ENCODE measurements at places on chromosomes 5 and 9.

DNA sequence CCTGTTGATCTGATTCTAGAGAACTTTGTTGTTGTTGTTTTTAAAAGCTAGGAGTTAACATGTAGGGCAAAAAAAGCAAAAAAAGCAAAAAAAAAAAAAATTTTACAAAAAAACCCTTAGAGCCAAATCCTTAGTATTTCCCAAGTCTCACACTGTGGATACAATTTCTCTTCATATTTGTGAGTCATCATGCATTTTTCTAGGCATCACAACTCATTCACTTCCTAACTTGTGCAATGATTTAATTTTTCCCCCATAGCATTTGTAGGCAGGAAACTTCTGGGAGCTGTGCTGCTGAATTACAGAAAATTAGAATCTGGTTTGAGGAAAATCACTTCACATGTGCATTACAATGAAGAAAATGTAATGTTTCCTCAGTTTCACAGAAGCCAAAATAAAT lies 91.9 kb downstream of the MARCHF3 start:
- no peak for DNase-seq

GRCh38 chr9:74773886-74774479 lies 113.7 kb downstream of the TRPM6 start:
- DNase-seq = peak; percentile 10

DNA sequence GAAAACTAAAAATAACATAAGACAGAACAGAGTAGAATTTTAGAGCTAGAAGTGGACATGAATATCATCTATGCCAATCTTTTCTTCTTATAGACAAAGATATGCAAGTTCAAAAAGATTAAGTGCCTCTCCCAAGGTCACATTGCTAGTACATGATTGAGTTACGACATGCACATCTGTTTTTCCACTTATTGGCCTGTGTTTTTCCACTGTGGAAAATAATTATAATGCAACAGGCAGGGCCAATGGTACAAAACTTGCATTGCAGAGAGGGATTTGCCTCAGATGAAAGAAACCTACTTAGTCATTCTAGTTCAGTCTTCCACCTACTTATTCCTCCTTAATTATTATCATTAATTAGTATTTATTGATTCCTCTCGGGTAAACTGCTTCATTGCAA lies 407.8 kb upstream of the SGCD start:
- no peak for DNase-seq

DNA sequence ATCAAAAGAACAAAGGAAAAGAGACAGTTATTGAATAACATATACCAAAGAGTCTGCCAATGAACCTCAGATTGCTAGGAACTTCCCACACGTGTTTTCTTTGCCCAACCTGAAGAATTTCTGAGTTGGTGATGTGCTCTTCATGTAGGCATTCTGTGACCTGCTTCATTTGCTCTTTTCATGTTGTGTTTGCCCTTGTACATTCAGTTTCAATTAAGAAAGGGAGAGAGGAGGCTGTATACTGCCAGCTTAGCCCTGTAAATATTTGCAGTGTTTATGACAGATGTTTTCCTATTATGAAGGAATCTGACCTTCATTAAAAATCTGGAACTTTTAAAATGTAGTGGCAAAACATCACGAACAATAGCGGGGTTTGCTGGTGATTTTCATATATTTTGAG lies 168.5 kb downstream of the GAS1 start:
- no peak for DNase-seq

DNA sequence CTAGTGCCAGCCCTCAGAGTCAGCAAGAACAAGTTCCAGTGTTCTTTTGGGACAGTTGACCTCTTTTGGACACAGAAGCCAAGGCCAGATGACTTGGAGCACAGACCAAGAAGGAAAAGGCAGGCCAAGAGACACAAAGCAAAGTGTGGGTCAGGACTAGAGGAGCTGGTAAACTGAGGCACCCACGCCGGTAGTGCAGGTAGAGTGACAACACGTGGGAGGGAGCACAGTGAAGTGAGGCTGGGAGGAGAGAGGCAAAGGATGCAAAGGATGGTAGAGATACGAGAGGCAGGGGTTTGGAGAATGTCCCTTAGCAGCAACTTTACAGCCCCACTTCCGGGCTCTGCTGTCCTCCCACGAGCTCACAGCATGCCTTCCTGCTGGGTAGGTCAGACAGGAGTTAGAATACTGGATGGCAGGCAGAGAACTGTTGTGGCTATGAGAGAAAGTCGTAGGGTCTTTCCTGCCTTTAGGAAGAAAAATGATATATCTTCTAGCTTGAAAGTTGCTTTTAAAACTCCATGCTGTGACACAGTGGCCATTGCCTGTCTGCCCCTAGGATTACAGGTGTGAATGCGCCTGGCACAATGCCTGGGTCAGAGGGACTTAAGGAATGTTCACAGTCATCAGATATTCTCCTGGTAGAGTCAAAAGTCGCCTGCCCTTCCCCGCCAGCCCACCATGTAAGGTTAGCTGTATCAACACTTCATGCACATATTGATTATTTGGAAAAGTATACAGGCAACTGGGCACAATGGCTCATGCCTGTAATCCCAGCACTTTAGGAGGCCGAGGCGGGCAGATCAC lies 97.9 kb downstream of the PDE8B start:
- DNase-seq = no peak

- DNase-seq = no peak
These were observed 219.1 kb downstream of the C9orf50 start for GRCh38 chr9:129401623-129402370.

- peak; percentile 41 for DNase-seq
These were observed 171.4 kb upstream of the SGCD start for GRCh38 chr5:156155598-156155997.

DNA sequence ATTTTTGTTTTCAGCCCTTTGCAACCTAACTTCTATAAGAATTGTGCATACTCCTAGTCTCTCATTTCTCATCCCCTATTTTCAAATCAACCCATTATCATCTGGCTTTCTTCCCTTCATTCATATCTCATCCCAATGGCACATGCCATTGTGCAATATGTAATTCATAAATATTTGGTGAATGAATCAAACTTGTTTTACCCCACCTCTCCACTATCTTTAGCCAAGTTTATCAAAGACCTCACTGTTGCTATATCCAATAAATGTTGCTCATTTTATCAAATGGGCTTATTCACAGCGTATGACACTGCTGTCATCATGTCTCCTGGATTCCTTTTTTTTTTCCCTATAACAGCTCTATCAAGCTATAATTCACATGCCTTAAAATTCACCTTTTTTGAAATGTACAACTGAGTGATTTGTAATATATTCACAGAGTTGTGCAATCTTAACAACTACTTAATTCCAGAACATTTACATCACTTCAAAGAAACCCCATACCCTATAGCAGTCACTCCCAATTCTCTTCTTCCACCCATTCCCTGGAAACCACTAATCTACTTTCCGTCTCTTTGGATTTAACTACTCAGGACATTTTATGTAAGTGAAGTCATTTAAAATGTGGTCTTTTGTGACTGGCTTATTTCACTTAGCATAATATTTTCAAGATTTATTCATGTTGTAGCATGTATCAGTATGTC lies 214.4 kb upstream of the PAPPA start:
- DNase-seq = no peak

DNA sequence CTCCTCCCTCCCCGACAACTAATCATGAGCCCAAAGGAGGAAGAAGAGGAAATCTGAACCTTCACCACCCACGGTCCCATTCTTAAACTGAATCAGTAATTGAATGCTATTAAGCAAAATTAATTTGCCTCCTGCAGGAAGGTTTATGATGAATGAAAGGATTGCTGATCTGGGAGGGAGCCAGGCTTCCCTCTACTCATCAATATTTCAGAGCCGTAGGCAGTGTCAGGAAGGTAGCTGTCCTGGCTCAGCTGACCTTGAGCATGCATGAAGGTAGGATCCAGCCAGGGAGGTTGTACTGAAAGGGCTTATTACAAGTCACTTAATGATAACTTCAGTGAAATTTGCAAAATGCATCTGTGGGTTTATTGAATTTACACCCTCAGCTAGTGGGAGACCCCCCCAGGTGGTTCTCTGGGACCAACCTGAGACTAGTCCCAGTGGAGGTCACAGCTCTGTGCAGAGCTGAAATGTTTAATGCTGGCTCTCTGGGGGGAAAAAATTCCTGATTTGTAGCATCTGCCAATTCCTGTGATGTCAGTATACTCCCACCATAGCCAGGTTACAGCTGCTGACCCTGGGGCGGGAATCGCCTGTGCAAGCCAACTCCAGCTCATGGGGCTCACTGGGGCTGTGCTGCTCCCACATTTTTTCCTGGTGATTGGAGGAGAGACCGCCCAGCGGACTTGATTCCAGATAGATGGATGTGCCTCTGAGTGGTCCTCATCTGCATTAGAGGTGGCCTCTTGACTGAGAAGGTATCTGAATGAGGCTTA lies 47.9 kb upstream of the NCS1 start:
- no peak for DNase-seq

DNA sequence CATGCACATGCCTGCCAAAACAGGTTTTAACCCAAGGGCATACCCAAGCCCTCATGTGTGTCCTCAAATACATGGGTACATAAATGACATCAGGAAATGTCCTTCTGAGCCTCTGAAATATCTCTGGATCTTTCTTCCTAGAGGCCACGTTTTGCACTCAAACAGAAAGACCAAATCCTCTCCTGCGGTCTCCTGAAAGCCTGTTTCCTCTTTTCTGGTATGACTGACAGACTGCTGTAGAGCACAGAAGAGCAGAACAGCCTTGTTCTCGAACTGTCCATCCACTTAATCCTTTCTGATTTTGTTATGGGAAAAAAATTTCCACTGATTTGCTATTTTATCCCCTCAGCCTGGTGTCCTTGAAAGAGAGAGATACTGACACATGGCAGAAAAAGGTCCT lies 107.2 kb downstream of the ASTN2 start:
- no peak for DNase-seq

DNA sequence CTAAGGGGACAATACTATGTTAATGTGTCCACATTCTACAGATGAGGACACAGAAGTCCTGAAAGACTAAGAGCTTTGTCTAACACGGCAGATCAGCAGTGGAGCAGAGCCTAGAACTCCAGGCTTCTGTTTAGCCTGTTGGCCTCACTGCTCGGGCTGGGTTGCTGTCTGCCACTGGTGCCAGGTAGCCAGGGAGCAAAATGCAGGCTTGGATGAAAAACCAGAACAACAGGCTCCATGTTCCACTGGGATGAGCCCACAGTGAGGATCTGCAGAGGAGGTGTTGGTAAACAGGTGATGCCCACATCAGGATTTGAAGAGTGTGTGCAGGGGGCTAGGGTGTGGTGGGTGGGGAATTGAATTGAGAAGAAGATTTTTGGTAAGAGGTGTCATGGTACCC lies 114.0 kb upstream of the TBC1D2 start:
- no peak for DNase-seq

DNA sequence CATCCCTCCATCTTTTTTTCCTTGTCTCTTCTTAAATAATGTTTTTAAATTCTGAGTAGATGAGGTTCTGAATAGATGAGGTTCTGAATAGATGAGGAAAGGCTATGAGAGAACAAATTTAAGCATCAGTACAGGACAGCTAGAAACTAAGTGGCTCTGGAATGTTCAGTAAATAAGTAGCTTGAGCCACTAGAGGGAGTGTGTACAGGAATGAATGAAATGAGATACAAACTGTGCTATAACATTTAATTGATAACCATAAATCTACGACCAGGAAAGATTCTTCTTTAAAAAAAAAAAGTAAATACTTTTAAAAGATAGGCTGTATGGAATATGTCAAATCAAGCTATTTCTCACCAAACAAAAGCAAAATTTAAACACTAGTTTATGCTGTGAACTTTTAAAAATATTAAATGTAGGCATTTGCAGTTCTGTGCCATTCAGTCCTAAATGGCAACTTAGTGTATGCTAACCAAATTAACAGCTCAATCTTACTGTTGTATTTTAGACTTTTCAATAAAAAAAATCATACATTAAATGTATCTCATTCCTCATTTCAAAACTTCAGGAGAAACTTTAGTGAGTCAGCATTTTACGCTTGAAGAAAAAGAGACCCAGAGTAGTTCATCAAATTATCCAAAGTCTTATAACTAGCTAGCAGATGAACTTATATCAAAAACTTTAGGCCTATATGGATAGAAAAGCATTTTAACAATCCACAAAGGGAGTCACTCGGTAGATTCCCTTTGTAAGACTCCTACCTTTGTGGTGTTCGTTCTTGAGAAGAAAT lies 70.4 kb upstream of the SNX2 start:
- no peak for DNase-seq

- no peak for DNase-seq
These were observed 7.8 kb upstream of the BOD1 start for GRCh38 chr5:173624282-173624681.

DNA sequence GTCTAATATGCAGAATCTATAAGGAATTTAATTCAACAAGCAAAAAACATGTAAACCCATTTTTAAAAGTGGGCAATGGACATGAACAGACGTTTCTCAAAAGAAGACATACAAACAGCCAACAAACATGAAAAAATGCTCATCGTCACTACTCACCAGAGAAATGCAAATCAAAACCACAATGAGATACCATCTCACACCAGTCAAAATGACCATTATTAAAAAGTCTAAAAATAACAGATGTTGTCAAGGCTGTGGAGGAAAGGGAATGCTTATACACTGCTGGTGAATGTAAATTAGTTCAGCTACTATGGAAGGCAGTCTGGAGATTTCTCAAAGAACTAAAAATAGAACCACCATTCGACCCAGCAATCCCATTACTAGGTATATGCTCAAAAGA lies 3.1 kb upstream of the KLHL3 start:
- no peak for DNase-seq

GRCh38 chr9:131217331-131218031 lies 58.8 kb downstream of the FAM78A start:
- DNase-seq = no peak

DNA sequence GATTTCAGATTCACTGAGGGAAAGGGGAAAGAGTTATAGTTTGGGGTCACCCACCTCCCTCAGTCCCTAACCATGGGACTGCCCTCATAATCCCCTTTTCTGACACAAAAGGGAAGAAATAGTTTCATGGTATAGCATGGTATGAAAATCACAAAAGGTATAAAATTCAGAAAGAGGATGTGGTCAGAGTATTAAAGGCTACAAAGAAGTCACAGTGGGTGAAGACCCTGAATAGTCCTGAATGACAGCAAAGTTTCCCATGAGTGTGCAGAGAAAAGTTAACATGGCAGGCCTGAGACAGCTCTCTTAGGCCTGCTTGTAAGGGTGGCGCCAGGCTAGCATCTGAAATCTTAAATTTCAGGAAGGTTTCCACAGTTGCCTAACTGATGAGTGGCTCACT lies 290.6 kb upstream of the ZNF608 start:
- no peak for DNase-seq

DNA sequence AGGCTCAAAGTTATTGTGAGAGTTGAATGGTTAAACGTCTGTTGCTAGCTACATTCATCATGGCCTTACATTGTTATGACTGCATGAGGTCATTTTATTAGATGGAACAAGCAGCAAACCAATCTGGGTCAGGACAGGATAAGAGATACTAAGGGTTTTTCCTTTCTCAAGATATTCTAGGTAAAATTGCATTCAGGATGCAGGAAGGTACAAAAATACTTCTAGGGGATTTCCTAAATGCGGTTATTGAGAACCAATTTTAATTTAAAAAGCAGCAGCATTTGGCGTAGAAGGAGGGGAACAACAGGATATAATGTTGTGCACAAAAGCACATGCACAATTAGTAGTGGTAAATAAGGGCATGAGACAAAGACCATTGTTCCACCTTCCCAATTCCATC lies 39.2 kb upstream of the LURAP1L start:
- DNase-seq = no peak

Data from NCI-H2171 (cell line).